Lower lobe of right lung (tissue), 2 donors: ENCODE measurements at places on chromosomes 5 and 9. TPM values are rescaled to one million over a fixed set of nuclear protein-coding genes. Genes with fewer than 3 reads are reported as not detected.

GRCh38 chr5:126911986-126912385, 118.4 kb downstream of the MARCHF3 start:
- no peak for DNase-seq

COMMD10 gene
- total RNA-seq = 33.8 TPM

- no peak for DNase-seq
Observed at GRCh38 chr9:137538058-137538457, 12.1 kb downstream of the PNPLA7 start.

ITGA1 gene
- total RNA-seq = 84.4 TPM

DNA sequence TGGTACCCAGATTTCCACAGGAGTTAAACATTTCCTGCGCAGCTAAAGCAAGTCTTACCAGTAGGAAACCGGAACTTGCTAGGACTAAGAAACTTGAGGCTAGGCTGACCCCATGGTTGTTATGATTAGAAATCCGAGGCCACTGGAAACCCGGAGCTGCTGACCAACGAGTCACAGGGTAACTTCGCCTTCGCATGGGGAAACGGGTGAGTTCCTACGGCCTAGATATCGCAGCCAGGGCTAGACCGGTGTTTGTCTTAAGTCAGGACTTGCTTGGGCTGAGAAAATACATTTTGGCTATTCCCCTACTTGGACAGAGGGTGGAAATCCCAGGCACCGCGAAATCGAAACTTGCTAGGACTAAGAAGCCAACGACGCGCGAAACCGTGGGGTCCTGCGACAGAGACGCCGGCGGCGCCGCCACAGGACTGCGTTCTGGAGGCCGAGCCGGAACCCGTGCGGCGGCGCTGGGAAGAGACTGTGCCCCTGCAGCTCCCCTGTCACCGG, 1.6 kb upstream of the ANXA2R start:
- peak; percentile 79 for DNase-seq

RPL35 gene
- total RNA-seq = 812 TPM

WDR38 gene
- 6.6 TPM for total RNA-seq
